ENCODE measurements at places on chromosomes 2 and 18.

- no peaks in the 10 kb centered on the region for H3K4me1 ChIP-seq
- no peak overlapping the region for H3K27ac ChIP-seq
- no peaks in the 10 kb centered on the region for H3K27me3 ChIP-seq
- DNase-seq, result no peak
- no peaks in the 10 kb centered on the region for H3K36me3 ChIP-seq
These were observed 314.0 kb upstream of the SALL3 start for GRCh38 chr18:78665644-78666043.

- no peaks in the 10 kb centered on the region for H3K36me3 ChIP-seq
- no peak overlapping the region for H3K27ac ChIP-seq
- no peaks in the 10 kb centered on the region for H3K27me3 ChIP-seq
- no peak overlapping the region for H3K4me3 ChIP-seq
- no peak for DNase-seq
These were observed 143.2 kb downstream of the DDX1 start for GRCh38 chr2:15734674-15735483.

DNA sequence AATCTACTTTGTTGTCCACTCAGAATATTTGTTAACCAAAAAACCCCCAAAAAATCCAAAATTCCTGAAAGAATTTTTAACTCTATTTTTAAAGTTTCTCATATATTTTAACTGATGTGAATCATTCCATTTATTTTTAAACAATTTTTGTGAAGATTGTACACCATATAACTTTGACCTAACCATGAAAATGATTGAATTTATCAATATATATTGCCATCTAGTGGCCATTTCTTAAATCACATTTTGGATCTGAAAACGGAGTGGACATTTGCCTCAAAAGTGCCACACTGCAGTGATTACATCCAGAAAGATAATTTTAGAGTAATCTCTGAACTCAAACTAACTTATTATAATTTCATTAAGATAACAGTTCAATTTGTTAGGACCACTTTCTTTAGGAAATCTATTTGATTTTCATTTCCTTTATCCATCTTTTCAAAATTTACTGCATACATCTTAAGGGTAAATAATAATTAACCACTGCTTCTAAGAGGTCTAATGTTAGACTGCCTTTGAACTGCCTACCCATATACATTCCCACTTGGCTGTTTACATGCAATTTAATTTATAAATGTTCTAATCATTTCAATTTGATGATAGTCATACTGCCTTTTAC, 71.1 kb downstream of the DSC3 start:
- no peaks in the 10 kb centered on the region for H3K36me3 ChIP-seq
- no peak overlapping the region for H3K4me3 ChIP-seq
- H3K27me3 ChIP-seq, result no peaks in the 10 kb centered on the region
- H3K4me1 ChIP-seq, result no peaks in the 10 kb centered on the region

- no peak overlapping the region for H3K4me3 ChIP-seq
- DNase-seq, result no peak
These were observed 50.4 kb downstream of the CLIP4 start for GRCh38 chr2:29165362-29166241.

- no peak overlapping the region for H3K27ac ChIP-seq
- H3K4me3 ChIP-seq, result no peak overlapping the region
- no peaks in the 10 kb centered on the region for H3K36me3 ChIP-seq
- H3K27me3 ChIP-seq, result no peaks in the 10 kb centered on the region
- no peaks in the 10 kb centered on the region for H3K4me1 ChIP-seq
- DNase-seq, result no peak
These were observed 18.1 kb upstream of the TAF1B start for GRCh38 chr2:9824956-9825720.

GRCh38 chr2:135951041-135951583, 34.3 kb downstream of the DARS1 start:
- no peak overlapping the region for H3K4me3 ChIP-seq
- H3K27me3 ChIP-seq, result no peaks in the 10 kb centered on the region
- DNase-seq, result no peak
- H3K36me3 ChIP-seq, result no peaks in the 10 kb centered on the region

DNA sequence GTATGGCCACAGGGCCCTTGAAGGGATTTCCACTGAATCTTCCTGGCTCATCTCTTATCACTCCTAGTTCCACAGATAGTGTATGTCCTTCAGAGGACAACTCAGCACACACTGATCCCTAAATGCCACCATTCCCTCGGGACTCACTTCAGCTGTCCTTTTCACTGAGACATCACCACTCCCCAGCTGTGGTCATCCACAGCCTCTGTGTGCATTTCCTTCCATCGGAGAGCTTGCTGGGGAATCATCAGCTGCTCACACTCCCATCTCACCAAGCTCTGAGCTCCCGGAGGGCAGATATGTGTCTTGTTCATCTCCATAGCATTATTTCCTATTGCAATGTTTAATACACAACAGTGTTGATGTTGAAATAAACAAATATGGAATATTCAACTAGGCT, 759.5 kb downstream of the RNF144A start:
- no peaks in the 10 kb centered on the region for H3K4me1 ChIP-seq
- no peak overlapping the region for H3K27ac ChIP-seq
- no peaks in the 10 kb centered on the region for H3K27me3 ChIP-seq
- H3K36me3 ChIP-seq, result no peaks in the 10 kb centered on the region

DNA sequence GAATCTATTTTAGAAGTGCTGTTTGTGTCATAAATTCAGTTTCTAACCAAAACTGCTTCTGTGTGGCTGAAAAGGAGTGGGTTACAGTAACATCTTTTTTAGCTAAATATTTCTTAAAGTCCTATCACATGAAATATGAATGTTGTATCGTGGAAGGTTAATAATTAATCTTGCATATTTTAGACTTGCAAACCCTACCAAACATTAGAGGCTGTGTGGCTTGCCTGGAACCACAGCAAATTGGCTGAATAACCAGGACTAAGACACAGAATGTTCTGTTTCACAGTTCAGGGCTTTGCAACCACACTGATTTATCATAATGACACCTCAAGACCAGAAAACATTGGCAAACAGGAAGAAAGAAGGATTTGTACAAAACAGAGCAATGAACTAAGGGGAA, 208.9 kb upstream of the CNTNAP5 start:
- H3K4me1 ChIP-seq, result no peaks in the 10 kb centered on the region
- H3K4me3 ChIP-seq, result no peak overlapping the region
- DNase-seq, result no peak

DNA sequence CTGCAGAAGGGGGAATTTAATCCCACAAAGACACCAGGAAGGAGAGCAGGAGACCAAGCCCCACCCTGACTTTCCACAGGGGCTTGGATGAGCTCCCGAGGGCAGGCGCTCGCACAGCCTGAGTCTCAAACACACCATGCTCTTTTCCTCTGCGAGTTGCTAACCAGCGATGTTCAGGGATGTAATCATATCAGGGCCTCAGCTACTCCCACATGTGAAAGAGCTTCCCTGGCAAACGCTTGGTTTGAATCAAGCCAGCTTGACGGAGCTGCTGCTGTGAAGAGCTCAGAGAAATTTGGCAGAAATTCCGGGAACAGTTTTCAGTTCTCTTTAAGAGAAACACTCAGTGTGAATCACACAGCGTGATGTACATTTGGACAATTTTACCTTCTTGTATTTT, 385.8 kb downstream of the GALR1 start:
- H3K4me3 ChIP-seq, result no peak overlapping the region
- H3K4me1 ChIP-seq, result no peaks in the 10 kb centered on the region
- no peak for DNase-seq
- H3K27me3 ChIP-seq, result no peaks in the 10 kb centered on the region
- no peak overlapping the region for H3K27ac ChIP-seq

- H3K36me3 ChIP-seq, result no peaks in the 10 kb centered on the region
- no peak overlapping the region for H3K4me3 ChIP-seq
- H3K27me3 ChIP-seq, result no peaks in the 10 kb centered on the region
- H3K4me1 ChIP-seq, result no peaks in the 10 kb centered on the region
- DNase-seq, result no peak
- H3K27ac ChIP-seq, result no peak overlapping the region
These were observed 90.6 kb upstream of the CCDC141 start for GRCh38 chr2:179140571-179140970.

GRCh38 chr18:38198526-38198925, 632.9 kb upstream of the CELF4 start:
- no peak for DNase-seq
- no peak overlapping the region for H3K27ac ChIP-seq
- no peaks in the 10 kb centered on the region for H3K27me3 ChIP-seq
- no peaks in the 10 kb centered on the region for H3K4me1 ChIP-seq

DNA sequence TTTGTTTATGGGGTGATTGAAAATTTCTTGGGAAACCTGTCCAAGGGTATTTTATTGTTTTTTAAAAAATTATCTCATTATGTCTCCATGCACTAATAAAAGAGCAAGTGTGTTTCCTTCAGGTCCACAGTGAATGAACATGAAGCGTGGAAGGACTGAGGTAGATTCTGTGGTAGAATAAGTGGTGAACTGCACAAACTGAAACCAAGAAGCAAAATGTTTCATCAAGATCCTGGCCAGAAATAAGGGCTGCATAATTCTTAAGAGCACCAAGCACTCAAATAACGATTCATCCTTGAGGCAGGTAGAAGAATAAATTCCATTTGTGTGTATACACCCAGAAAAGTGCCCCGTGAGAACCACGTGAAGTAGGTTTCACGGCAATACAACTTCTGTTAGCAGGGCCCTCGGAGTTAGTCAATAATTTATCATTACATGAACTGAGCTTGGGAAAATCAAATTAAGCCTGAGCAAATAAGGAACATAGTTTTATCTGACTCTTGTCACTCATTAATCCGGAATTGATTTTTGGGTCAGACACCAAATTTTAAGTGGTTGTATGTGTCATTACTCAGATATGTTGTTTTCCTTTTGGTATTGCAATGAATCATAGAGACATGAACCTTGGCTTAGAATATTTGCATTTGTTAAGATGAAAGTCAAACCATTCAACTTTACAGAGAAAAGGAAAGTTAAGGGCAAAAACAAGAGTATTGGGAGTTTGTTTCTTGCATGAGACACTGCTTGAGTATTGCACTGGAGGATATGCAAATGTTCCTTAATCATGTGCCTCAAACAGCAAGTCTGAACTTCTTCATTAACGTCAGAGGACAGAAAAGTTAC, 472.6 kb upstream of the NETO1 start:
- DNase-seq, result peak; percentile 60
- H3K36me3 ChIP-seq, result no peaks in the 10 kb centered on the region
- peak overlapping the region; percentile 63 for H3K27ac ChIP-seq
- no peaks in the 10 kb centered on the region for H3K4me1 ChIP-seq
- peak overlapping the region; percentile 50 for H3K4me3 ChIP-seq

DNA sequence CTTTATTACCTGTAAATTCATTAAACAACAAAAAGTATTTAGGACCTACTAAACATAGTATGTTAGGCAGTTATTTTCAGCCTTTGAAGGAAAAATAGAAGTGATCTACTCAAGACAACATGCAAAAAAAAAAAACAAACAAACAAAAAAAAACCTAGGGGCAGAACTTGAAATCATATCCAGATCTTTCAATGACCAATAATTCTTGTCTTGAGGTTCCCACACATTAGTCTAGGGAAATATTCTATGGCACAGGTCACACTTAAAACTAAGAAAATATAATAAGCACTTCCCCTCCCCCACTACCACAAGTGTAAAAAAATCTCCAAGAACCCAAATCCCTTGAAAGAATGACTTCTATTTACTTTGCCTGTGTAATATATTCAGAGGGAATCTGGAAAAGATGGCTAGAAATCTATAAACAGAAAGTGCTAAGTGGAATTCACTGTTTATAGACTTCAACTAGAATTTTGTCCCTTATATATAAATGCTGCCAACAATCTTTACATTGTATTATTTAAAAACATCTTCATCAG, 3.5 kb downstream of the PELI1 start:
- H3K27me3 ChIP-seq, result no peaks in the 10 kb centered on the region
- no peak overlapping the region for H3K27ac ChIP-seq
- H3K4me3 ChIP-seq, result no peak overlapping the region
- DNase-seq, result no peak
